ENCODE measurements at places on chromosomes 12 and 14.

- DNase-seq: no peak
Measured at GRCh38 chr14:38205949-38206665, 1.6 kb upstream of the SSTR1 start.

DNA sequence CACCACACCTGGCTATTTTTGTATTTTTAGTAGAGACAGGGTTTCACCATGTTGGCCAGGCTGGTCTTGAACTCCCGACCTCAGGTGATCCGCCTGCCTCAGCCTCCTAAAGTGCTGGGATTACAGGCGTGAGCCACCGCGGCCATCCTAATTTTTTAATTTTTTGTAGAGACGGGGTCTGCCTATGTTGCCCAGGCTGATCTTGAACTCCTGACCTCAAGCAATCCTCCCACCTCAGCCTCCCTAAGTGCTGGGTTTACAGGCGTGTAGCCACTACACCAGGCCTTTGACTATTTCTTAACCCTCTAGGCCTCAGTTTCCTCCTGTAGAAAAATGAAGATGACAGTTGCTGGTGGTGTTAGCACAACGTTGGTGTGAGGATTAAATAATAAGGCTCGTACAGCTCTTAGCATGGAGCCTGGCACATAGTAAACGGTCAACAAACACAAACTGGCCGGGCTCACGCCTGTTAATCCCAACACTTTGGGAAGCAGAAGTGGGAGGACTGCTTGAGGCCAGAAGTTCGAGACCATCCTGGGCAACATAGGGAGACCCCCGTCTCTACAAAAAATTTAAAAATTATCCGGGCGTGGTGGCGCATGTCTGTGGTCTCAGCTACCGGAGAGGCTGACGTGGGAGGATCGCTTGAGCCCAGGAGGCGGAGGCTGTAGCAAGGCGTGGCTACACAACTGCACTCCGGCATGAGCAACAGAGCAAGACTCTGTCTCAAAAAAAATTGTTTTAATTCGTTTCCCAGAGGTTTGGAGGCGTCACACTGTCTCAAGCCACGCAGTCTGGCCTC, 979 bp downstream of the DDX54 start:
- no peak for DNase-seq

- no peak for DNase-seq
Measured at GRCh38 chr12:92439420-92439805, 263.4 kb upstream of the PLEKHG7 start.

GRCh38 chr12:15522574-15523187, 200.4 kb downstream of the PTPRO start:
- DNase-seq: no peak

- no peak for DNase-seq
Measured at GRCh38 chr12:54279227-54279631, 693 bp downstream of the CBX5 start.

All from KG1 (cell line).